Ammon's horn (tissue), 1 donor: ENCODE measurements at places on chromosomes 13 and 19.

GRCh38 chr13:101552286-101552685 lies 99.8 kb downstream of the ITGBL1 start:
- no peak for DNase-seq

DNA sequence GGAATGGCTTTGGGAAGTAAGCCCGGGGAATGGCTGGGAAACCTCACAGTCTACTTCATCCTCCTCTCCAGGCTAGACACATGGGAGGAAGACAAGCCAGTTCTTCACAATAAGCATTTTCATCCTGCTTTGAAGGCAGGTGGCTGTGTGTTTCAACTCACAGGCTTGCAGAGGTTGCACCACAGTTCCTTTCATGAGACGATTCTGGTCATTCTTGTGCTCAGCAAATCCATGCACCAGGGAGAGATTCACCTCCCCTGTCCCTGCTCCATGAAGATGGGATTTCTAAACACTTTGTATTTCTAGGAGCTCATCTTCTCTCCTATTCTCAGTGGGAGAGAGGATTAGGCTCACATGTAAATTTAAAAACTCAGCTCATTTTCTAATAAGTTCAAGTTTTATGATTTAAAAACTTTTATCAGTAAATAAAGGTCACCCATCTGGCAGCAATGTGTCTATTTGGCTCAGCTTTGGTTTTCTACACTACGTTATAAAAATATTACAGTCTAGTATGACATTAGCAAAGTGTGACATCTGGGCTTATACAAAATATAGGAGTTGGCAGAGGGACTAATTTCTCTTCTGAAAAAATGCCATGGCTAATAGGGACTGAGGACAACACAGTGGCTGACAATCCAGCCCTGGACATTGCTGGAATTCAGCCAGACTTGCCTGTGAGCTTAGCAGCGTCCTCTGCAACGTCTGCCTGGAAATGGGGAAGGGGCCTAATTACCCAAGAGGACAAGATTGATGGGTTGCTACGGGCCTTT lies 283.2 kb upstream of the SLC10A2 start:
- DNase-seq = no peak

GRCh38 chr13:47945738-47946137 lies 55.3 kb downstream of the SUCLA2 start:
- no peak for DNase-seq

DNA sequence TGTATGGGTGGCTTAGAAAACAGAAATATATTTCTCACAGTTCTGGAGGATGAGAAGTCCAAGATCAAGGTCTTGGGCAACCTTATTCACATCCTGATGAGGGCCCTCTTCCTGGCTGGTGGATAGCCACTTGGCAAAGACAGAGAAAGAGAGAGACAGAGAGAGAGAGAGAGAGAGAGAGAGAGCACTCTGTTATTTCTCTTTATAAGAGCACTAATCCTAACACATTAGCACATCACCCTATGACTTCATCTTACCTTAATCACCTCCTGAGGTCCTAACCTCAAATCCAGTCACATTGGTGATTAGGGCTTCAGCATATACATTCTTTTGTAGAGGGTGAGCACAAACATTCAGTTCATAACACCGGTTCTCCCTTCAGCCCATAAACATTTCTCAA lies 430.3 kb downstream of the EFNB2 start:
- DNase-seq = no peak

- DNase-seq = peak; percentile 71
Observed at GRCh38 chr19:13104360-13104847, 1.7 kb upstream of the LYL1 start.

- no peak for DNase-seq
Observed at GRCh38 chr19:16525751-16526481, 16.3 kb downstream of the CHERP start.

DNA sequence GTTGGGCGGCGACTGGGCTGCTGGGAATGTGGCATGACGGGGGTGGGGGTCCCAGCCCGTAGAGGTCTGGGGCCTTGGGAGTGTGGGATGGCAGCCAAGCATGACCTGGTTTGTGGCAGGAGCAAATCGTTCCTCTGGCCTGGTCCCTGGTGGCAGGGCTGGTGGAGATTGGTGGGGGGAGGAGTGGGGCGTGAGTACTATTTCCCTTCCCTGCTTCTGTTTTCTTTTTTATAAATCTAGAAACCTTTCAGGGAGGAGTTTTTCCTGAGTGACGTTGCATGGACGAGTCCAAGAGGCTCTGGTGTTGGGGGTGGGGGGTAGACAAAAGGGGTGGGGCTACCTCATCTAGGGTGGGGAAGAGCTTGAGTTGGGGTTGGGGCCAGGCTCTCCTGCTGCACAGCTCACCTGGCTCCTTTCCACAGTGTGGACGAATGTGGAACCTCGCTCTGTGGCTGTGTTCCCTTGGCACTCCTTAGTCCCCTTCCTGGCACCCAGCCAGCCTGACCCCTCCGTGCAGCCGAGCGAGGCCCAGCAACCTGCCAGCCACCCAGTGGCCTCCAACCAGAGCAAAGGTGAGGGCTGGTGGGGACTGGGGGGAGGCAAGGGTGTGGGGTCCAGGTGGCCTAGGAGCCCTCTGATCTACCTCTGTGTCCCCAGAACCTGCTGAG lies 15.4 kb upstream of the PRR19 start:
- DNase-seq = no peak

DNA sequence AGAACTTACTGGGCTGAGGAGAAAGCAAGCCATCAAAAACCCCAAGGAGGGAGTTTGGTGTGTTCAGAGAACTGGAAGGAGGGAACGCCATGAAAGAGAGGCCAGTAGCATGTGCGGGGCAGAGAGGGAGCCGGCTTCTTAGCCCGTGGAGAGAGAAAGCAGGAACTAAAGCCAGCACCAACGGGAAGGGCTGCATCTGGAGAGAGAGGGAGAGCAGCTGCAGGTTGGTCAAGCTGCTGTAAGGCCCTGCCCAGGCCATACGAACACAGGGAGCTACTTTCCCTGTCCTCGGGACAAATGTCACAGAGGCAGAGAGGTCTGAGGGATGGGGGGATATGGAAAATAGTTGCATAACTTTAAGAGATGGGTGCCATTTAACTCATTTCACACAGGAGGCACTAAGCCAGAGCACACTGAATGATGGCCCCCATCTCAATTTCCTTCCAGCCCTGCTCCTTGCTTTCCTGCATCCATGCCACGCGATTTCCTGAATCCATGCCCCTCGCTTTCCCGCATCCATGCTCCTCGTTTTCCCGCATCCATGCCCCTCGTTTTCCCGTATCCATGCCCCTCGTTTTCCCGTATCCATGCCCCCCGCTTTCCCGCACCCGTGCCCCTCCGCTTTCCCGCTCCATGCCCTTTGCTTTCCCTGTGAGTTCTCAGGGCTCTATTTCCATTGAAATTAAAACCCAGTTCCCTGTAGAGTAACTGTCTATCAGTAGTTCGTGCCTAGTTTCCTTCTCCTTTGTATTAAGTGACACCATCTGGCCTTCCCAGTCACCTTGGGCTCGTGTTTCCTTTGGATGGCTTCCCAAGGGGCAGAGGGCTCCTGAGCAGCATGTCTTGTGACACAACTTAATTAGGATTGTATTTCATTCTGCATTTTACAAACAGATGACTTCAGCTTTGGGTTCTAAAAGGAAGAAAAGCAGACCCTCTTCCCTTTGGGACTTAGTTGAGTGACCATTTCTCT lies 31.5 kb upstream of the TPT1 start:
- no peak for DNase-seq

DNA sequence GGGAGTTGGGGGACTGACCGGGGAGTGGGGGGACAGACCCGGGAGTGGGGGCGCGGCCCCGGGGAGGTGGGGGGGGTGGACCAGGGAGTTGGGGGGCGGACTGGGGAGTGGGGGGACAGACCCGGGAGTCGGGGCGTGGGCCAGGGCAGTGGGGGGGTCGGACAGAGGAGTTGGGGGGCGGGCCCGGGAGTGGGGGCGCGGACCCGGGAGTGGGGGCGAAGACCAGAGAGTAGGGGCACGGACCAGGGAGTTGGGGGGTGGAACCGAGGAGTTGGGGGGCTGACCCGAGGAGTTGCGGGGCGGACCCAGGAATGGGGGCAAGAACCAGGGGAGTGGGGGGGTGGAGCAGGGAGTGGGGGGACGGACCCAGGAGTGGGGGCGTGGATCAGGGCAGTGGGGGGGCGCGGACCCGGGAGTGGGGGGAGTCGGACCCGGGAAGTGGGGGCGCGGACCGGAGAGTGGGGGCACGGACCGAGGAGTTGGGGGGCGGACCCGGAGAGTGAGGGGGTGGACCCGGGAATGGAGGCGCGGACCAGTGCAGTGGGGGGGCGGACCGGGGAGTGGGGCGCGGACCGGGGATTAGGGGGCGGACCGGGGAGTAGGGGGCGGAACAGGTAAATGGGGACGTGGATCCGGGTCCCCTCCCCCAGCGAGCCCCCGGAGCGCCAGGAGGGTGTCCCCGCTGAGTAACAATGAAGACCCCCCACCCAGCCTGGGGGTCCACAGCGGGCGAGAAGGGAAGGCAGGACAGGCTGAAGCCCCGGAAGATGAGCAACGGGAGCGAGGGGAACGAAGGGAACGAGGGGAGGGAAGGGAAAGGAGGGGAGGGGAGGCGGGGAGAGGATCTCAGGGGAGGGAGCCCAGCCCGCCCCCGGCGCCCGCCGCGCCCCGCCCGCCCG lies 589 bp downstream of the R3HDM4 start:
- DNase-seq = no peak

GRCh38 chr13:103157016-103157415 lies 90.8 kb upstream of the SLC10A2 start:
- DNase-seq = no peak

GRCh38 chr19:18282021-18282787 lies 782 bp upstream of the JUND start:
- no peak for DNase-seq

DNA sequence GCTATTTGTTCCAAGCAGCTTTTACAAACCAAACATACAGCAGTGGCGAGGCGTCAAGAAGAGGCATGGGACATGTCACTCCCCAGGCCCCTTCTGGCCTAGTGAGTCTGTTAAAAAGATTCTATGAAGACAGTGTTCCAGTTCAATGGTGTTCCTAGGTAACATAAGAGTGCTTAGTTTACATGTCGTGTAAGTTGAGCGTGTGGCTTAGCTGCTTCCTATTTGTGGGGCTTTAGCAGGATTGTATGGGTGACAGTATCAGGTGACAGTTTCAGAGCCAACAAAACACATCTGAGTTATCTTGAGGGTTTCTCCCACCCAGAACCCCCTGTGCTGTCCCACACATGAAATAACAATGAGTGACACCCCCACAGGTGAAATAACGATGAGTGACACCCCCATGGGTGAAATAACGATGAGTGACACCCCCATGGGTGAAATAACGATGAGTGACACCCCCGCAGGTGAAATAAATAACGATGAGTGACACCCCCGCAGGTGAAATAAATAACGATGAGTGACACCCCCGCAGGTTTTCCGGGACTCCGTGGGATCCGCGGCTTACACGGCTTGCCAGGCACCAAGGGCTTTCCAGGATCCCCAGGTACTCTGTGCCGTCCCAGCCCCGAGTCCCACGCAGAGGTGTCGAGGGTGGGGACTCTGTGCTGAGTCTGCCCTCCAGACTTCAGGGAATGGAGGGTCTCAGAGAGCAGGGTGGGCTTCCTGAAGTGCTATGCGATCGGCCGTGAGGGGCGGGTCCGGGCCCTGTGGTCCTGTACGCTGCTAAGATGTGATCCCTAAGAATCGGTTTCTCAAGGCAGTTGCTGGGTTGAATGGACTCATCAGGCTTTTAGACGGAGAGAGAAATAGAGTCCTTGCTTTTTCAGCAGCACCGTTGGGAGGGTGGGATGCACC lies 68.6 kb downstream of the RAB20 start:
- no peak for DNase-seq
